HS-27A (cell line): ENCODE measurements at places on chromosomes 1 and 21.

- DNase-seq, result no peak
Measured at GRCh38 chr1:5274527-5274926, 620.1 kb downstream of the AJAP1 start.

DNA sequence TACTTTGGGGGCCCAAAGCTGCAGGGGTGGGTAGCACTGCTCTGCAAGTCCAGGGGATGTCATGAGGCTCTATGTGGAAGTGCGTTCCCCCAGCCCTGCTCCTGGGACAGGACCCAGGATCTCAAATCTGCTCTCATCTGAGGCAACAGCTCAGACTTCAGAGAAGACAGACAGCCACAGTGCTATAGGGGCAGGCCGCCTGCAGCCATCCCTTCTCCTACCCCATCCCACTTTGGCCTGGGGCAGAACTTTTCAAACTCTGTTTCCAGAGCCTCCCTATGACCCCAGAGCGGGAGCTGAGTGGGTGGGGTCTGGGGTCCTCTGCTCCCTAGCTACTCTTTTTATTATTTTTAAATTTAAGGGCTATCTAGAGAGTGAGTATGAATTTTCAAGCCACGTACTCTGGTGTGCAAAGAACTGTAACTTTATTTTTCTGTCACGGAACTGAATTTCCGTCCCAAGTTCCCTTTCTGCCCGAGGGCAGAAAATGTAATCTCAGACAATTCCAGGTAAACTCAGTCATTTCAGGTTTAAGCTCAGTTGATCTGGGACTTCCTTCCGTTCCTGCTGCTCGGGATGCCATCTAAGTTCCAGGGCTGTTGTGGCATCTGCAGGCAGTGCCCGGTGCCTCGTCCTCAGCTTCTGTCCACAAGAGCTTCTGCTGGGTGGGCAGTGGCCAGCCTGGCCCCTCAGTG is 98.3 kb downstream of the ACTL8 start:
- DNase-seq, result no peak

DNA sequence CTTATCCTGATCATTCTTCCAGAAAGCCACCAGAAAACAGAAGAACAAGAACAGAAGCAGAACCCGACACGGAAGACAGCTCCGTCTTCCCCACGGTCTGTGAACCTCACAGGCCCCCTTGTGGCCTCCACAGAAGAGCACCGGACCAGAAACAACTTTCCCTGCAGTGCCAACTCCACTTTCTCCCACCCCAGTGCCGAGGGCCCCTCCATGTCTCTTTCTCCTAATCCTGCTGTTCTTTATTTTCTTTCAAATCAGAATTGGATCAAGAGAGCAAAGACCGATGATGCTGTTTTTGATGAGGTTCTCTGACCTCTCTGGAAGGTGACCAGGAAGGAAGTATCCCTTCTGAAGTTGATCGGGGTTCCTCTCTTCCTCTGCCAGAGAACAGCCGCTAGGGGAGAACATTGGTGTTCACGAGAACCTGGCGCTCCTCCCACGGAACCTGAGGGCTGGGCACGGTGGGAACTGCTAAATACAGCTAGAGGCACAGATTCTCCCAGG is 58.9 kb upstream of the CTTNBP2NL start:
- peak; percentile 34 for DNase-seq

DNA sequence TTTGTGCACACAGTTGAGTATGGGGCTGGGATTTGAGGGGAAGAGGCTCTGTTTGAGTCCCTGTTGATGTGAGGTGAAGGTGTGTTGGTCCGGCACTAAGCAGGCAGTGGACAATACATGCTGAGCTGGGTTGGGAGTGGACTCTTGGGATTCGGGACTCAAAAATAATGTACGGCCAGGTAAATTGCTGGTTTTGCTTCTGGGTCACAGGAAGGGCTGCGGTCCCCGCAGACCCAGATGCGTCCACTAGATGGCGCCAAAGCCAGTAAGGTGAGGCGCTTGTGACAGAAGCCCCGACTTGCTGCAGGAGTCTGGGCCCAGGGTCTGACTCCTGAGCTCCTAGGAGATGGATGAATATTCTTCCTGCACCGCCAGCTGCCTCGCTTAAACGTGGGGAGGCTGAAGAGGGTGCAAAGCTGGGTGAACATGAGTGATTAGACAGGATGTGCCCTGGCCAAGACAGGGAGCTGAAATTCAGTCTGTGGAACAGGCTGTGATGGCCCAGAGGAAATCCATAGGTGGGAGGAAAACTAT is 61.4 kb downstream of the ACBD3 start:
- no peak for DNase-seq

DNA sequence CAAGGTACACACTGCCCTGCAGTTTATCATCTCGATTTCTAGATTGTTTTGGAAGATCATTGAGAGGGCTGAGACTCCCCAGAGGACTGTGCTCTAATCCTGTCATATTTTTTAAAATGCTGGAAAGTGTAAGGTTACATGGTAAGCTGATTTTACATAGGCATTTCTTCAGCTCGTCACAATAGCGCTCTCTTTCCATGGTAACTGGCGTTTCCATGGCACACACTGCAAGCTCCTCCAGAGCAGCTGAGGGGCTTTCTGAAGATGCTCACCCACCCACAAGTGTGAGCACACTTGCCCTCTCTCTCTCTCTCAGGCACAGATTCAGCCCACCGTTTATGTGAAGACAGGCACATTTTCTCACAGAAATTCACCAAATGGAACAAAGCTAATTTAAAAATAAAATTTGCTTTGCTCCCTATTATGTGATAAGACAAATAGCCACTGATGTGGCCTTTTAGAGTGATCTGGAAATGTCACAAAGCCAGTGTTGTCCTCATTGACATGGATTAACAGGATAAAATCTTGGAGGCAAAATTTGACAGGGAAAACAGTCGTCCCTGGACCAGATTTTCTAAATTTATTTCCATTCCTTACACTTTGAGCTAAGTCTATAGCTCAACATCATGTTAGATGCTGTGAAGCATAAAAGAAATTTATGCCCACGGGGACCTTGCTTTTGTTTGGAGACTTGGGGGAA is 421.5 kb downstream of the RWDD3 start:
- DNase-seq, result no peak

GRCh38 chr1:178946416-178946815 is 75.5 kb upstream of the ANGPTL1 start:
- no peak for DNase-seq

GRCh38 chr1:155207806-155208540 is at the start of gene THBS3:
TSS of gene THBS3 (minus strand) at chr1:155207897. CDS start at chr1:155207876, 21 bp downstream.
- no peak for DNase-seq

- no peak for DNase-seq
Measured at GRCh38 chr1:198893763-198894444, 255.1 kb downstream of the PTPRC start.

GRCh38 chr1:207502726-207503125 is 6.8 kb downstream of the CR1 start:
- no peak for DNase-seq

DNA sequence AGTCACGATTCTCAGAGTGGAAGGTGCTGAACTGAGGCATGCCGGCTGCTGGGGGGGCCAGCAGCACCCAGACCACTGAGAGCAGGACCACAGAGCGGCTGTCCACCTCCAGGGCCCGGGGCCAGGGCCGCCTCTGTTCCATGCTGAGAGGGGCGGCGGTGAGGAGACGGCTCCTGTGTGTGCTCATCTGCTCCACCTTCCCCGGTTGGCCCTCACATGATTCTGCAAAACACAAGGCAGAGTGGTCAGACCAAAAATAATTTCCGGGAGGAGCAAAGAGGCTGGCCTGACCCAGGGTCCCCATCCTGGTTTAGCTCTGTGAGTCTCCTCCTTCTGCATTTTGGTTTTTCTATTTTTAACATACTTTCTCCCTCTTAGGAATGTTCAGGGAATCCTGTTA is 26.4 kb downstream of the PLXNA2 start:
- DNase-seq, result no peak

DNA sequence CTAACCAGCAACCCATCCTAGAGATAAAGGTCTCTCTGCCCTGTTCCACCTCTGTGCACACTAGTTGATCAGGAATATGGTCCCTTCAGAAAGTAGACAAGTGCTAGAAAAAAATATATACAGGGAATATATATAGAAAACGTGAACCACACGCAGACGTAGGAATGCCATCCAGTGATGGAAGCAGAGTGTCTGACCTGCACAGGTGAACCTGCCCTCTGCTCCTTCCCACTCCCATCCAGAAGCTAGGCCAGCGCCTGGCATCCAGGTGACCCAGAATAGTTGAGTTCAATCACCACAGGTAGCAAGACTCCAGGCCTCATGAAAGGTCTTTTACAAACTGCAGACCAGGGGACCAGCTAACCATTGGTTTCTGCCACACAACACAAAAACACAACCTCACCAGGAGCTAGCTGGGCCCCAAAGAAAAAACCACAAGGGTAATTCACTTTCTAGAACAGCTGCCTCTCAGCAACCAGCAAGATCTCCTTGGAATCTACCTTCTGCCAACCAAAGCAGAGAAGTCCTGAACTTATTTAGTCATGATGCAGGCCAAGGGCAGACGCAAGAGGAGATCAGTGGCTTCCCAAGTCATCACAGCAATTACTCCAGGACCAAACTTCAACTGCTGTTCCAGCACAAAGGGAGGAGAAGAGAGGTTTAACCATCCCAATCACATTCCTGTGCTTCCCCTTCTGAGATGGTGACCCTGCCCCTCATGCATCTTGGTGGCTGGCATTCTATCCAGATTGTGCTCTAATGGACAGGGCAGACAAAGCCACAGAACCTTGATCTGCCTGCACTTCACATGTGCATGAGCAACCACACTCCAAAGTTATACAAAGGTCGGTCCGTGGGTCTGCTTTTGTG is 53.0 kb downstream of the GPR161 start:
- DNase-seq, result no peak

DNA sequence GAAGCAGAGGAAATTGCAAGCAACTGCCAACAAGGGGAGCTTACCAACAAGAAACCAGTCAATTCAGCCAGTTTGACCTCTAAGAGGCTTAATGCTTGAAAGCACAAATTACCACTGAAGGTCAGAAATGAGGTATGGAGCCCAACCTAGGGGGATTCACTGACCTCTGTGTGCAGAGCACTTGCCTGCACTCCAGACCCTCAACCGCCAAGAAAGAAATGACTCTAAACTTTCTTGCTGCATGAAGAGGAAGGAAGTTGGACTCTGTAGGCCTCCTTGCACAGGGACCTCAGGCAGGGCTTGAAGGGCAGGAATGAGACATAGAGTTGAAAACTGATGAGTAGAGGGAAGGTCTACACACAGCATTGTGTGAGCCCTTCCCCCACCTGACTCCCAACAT is 10.0 kb downstream of the ARMH1 start:
- DNase-seq, result no peak

DNA sequence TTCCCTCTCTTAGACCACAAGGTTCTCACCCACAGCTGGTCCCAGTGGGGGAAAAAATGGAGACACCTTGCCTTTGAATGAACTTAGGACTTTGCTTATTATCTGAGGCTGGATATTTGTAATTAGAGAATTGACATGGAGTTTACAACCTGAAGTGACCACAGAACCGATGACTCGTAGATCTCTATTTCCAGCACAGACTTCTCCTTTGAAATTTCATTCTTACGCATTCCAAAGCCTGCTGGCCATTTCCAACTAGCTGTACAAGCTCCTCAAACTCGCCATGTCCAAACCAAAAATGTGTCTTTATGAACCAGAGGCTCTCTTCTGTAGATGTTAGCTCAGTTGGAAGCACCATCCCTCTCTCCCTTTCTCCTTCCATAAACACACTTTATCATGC is 12.0 kb downstream of the RAB7B start:
- no peak for DNase-seq

- DNase-seq, result no peak
Measured at GRCh38 chr21:17612023-17612564, 607 bp downstream of the BTG3 start.

DNA sequence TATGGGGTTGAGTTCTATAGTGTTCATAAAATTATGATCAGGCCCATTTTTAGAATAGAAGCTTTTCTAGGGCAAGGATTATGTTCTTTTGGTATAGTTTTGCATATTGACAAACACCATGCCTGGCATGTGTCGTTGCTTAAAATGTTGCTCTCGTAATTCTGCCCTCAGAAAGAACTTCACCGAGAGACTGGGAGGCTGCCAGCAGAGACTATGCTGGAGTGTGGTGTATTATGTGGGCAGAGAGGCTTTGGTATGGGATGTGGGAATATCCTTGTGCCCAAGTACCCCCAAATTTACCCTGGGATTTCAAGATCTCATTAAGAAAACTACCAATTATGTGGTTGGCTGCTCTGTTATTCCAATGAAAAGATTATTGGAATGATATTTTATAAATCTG is 27.9 kb downstream of the PGM1 start:
- DNase-seq, result no peak

GRCh38 chr1:17635811-17636210 is 96.3 kb downstream of the ARHGEF10L start:
- DNase-seq, result no peak

GRCh38 chr1:15836772-15837669 is 10.5 kb upstream of the SPEN start:
- no peak for DNase-seq
